ENCODE measurements at places on chromosomes 3 and 15.

GRCh38 chr15:73941449-73941848, 15.2 kb downstream of the LOXL1 start:
- DNase-seq = no peak

DNA sequence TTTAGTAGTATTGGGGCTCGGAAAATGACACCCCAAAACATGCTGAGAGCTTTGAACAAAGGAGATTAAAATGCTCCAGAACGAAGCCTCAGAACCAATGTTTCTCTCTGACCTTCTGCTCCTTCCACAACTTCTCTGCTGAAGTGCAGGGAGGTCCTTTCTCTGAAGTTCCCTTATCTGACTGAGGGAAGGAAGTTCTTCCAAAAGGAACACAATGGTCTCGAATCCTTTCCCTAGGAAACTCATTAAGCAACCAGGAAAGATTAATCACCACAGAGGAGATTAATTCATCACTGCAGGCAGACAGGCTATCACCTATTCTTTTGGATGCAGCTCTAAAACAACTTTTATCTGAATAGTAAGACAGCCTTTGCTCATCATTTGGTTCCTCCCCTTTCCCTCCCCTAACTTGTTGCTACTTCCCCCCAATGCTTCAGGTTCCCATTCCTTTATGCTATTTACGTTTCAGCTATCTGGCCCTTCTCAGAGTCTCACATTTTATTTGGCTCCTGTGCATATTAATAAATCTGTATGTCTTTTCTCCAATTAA, 18.2 kb upstream of the WDR49 start:
- DNase-seq = no peak

GRCh38 chr3:99551520-99551919, 86.9 kb upstream of the COL8A1 start:
- no peak for DNase-seq

GRCh38 chr3:126848991-126849390, 133.9 kb upstream of the PLXNA1 start:
- no peak for DNase-seq

- no peak for DNase-seq
Measured at GRCh38 chr3:41169023-41169422, 30.3 kb upstream of the CTNNB1 start.

All from naive B cell (primary cell).